ENCODE measurements at places on chromosomes 5 and 9.

DNA sequence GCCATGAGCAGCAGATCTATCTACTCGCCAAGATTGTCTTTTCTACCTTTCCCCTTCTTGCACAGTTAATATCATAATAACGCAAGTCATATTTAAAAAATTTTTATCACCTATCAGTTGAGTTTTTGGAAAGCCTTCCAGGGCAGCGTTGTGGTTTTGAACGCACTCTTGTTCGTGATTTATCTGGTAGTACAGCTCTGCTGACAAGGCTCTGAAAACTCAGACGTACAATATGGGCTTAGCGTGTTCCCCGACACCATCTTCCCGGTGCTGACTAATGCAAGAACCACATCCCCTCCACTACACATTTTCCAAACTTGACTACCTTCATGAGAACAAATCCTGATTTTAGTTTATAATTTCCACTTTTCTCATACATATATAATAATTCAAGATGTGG lies 1.6 kb upstream of the NFIL3 start:
- DNase-seq, result no peak

DNA sequence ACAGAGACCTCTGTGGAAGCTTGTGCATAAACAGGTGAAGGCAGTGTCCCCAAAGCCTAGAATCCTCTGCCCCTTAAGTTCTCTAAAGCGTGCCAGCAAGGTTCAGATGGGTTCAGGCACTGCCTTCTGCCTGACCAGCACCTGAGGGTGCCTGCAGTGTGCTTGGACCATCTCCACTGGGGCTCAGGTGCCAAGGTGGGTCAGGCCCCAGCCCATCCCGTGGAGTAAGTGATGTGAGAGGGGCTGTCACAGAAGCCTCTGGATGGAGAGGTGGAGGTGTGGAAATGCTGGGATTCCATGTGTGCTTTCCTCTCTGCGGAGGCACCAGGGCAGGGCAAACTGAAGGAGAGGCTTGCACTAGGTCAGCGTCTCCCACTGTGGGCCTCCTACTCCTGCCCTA lies 118.5 kb downstream of the DAB2IP start:
- DNase-seq, result no peak

GRCh38 chr9:132005899-132006298 lies 73.8 kb downstream of the MED27 start:
- no peak for DNase-seq

- no peak for DNase-seq
Measured at GRCh38 chr9:127629468-127630081, 17.5 kb downstream of the STXBP1 start.

GRCh38 chr5:147403651-147404640 lies 105.9 kb downstream of the DPYSL3 start:
- DNase-seq, result no peak

DNA sequence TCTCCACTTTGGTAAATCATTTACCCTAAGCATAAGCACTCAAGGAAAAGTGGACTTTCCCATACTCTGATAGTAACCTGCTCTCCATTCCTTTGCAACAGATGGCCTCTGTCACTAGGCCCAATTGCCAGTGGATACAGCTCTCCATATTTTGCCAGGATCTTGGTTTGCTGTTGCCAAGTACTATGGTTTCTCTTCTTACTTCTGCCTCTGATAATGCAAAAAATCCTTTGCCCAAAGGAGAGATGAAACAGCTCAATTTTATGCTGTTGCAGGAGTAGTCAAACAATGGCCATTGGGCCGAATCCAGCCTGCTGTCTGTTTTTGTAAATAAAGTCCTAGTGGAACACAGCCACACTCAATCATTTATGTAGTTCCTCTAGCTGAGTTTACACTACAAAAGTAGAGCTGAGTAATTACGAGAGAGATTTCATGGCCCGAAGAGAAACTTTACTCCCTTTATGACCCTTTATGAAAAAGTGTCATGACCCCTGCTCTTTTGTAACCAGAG lies 92.5 kb downstream of the HTR4 start:
- DNase-seq, result no peak

DNA sequence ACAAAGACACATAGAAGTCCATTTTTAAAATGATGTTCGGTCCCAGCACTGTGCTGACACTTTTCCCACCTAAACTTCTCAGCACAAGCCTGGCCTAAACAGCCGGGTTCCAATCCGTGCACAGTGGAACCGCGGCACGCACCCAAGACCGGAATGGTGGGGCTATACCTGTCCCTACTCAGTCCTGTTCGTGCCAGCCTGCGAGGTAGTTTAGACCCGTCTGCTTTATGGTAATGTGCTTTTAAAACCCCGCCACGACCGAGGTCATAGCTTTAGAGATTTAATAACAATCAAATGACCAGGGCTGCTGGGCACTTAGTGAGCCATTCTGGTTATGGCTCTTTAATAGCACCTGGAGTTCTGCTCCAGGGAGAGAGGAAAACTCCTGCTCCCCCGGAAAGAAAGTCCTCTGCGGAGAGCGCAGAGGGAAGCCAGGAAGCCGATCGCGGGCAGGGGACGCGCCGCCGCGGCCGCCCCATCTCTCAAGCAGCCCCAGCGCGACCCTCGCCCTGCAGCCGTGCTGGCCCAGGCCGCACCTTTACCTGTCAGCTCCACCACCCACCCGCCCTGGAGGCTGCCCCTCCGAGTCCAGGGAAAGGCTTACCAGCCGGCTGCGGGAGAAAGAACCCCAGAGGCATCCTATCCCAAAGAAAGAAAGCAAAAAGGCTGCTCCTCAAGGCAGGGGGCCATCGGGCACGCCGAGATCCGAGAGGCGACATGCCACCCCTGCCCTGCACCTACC lies 511 bp downstream of the ARL15 start:
- peak; percentile 72 for DNase-seq

- DNase-seq, result peak; percentile 63
Measured at GRCh38 chr5:177317959-177318377, 6.3 kb upstream of the MXD3 start.

- DNase-seq, result no peak
Measured at GRCh38 chr5:125584140-125584520, 837.7 kb upstream of the ZNF608 start.

- DNase-seq, result no peak
Measured at GRCh38 chr9:87883274-87883673, 597 bp downstream of the SPATA31E1 start.

GRCh38 chr9:63859475-63860215 lies 1425.4 kb downstream of the FOXD4L5 start:
- DNase-seq, result no peak

DNA sequence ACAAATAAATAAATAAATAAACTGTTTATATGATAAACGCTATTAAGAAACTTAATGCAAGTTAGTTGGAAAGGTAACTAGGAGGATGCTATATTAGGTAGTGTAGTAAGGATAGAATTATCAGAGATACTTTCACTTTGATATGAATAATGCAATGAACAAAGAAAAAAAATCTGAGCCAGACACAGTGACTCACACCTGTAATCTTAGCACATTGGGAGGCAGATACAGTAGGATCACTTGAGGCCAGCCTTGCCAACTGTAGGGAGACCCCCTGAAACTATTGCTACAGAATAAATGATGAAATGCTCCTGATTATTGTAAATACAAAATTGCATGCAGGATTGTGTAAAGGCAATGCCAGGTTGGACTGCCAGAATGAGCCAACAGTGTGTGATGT lies 109.2 kb downstream of the ANXA2R start:
- no peak for DNase-seq

DNA sequence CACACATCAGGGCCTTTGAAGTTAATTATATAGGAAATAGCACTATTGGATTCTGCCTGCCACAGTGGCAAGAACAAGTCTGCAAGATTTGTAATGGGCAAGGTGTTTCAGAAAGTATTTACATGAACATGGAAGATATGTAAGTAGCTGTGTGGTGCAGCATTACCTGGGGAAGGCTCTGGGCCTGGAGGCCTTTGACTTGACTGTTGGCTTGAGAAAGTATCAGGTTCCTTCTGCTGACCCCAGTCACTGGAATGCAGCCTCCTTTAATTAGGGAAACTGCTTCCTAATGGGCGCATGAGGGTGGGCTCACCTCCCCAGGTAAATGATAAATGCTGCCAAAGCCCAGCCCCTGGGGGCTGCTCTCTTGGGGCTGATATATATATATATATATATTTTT lies 102.7 kb downstream of the GALNT10 start:
- no peak for DNase-seq

DNA sequence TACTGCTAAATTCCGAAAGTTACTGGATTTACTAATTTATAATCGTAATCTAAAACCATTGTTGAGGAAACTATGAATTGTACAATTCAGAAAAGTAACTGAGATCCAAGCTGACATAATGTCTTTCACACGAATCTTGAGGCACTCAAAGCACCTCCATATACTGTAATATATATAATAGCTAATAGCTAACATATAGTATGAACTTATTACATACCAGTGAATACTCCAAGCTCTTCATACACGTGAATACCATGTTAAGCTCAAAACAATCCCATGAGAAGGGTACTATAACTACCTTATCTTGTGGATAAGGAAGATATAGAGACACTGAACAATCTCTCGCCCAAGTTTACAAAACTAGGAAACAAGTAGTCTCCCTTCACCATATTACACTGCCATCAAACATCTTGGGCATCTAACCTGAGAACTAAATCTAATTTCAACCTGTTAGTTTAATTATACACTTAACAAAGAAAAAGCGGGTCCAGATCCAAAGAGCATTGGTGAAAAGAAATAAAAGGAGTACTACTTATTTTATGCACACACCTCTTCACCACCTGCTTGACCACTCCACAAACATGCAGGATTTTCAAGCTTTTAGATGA lies 1.0 kb downstream of the NUDCD2 start:
- no peak for DNase-seq

DNA sequence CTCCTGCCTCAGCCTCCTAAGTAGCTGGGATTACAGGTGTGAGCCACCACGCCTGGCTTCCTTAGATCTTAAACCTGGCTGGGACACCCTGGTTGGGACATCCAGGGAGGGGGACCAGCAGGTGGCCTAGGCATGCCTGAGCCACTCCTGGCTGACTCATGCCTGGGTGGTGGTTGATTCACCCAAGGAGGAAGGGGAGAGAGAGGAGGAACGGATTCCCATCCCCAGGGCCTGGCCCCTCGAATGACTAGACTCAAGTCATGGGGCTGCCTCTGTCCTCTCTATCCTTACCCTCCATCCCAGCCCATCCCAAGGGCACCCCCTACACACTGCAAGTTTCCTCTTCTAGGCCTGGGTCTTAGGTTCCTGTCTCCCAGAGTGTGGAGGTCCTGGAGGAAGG lies 12.7 kb downstream of the EEIG1 start:
- no peak for DNase-seq

DNA sequence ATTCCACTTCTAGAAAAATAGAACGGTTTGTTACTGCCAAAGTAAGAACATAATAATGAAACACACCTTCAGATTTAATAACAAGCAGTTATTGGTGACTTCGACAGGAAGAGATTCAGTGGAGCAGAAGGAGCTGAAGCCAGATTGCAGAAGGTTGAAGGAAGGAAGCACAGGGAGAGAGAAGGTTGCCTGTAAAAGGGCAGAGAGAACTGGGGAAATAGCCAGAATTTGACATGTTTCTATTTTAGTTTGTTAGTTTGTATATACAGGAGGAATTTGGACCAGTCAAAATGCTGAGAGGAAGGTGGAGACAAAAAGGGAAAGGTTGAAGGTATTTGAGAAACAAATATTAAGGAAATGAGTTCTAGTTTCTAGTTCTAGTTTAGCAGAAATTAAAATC lies 269.2 kb upstream of the ELAVL2 start:
- DNase-seq, result no peak

GRCh38 chr9:129900263-129901027 lies 65.2 kb downstream of the USP20 start:
- DNase-seq, result no peak

DNA sequence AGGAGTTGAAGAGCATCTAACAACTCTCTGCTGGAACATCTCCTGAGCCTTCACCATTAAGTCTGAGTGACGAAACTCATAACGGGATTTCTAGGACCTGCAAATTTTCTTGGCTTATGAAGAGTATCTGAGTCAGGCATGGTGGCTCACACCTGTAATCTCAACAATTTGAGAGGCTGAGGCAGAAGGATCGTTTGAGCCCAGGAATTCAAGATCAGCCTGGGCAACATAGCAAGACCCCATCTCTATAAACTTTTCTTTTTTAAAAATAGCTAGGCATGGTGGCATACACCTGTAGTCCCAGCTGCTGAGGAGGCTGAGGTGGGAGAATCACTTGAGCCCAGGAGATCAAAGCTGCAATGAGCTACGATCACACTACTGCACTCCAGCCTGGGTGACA lies 48.8 kb downstream of the EPB41L4B start:
- DNase-seq, result no peak

- no peak for DNase-seq
Measured at GRCh38 chr5:170135796-170136490, 30.2 kb downstream of the FOXI1 start.

GRCh38 chr5:159833088-159833487 lies 83.2 kb upstream of the ADRA1B start:
- no peak for DNase-seq

GRCh38 chr5:174383210-174384167 lies 338.0 kb downstream of the NSG2 start:
- DNase-seq, result no peak

GRCh38 chr5:39616131-39616530 lies 191.4 kb upstream of the DAB2 start:
- no peak for DNase-seq

- no peak for DNase-seq
Measured at GRCh38 chr9:98171176-98171925, 21.1 kb downstream of the CORO2A start.

GRCh38 chr5:37490120-37490810 lies 111.1 kb downstream of the WDR70 start:
- no peak for DNase-seq

DNA sequence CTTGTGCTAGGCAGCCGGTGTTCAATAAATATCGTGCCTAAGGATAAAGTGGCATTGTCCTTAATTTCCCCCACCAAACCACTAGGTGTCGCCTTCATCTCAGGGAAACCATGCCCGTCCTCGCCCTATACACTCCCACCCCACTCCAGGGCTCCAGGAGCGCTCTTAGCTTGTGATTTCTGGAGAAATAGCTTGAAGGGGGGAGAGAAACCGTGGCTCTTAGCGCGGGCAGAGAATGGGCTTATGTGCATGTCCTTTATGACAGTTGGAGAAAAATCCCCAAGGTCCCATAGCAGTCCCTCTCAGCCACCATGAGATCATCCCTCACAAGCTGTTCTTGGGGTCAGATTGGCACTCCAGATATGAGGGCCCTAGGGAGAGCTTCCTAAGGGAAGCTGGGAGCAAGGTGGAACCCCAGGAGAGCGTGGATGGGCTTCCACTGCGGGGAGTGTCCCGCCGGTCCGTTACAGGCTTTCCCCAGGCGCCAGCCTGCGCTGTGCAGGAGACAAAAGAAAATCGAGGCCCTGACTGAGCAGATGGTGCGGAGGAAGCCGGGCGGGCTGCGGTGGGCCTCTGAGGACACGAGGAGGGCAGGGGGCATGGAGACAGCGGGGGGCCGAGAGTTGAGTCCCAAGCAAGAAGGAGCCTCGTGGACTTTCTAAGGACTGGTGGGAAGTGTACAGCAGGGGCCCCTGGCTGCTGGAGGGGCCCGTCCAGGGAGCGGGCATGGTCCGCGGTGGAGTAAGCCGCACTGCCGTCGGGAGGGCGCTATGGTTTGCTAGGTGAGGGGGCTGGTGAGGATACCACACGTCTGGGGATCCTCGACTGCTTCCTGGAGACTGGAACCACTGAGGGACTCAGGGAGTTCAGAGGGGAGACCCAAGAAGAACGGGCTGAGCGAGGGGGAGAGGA lies 750 bp upstream of the NPR2 start:
- peak; percentile 68 for DNase-seq

Measured in NCI-H146 (cell line).